ENCODE measurements at places on chromosomes 5 and 9. TPM values are rescaled to one million over a fixed set of nuclear protein-coding genes. Genes with fewer than 3 reads are reported as not detected.

The SMIM33 gene
- total RNA-seq: not detected

The GDNF gene
- not detected for total RNA-seq

The C1QTNF2 gene
- not detected for total RNA-seq

The TYRP1 gene
- not detected for total RNA-seq

The MAPKAP1 gene
- 68.7 TPM for total RNA-seq

The GDA gene
- 26.3 TPM for total RNA-seq

The MELK gene
- 27.1 TPM for total RNA-seq

The FBP2 gene
- total RNA-seq: not detected

The BARHL1 gene
- total RNA-seq: not detected

The GLDC gene
- 14.3 TPM for total RNA-seq
